HAP-1 (cell line): ENCODE measurements at places on chromosomes 16 and 17.

DNA sequence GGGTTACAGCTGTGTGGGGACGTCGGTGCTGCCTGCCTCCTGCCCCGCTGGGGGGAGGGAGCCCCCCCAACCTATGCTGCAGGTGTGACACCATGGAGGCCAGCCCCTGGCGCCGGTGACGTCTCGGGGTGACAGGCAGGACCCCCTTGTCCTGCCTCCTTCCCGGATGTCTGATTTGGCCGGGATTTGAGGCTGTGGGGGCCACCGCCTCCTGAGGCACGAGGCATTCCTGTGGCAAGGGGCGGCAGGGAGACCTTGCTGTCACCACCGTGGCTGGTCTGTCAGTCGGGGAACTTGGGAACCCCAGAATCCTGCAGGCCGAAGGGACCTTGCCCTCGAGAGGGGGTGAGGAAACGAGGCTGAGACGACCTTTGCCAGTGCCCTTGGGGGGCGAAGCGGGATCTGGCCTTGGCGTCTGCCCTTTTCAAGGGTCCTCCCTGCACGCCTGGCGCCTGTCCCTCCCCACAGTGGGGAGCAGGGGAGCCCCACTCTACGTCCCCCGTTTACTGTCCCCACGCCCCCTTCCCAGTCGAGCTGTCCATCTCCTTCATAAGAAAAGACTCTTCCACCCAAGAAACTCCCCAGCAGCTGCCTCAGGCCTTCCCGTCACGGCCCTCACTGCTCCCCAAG, 74.4 kb downstream of the METRNL start:
- no peak for DNase-seq

GRCh38 chr17:81978524-81979298, 1.3 kb downstream of the ASPSCR1 start:
- no peak for DNase-seq

- no peak for DNase-seq
Observed at GRCh38 chr17:64491034-64491860, 5.6 kb downstream of the POLG2 start.

- DNase-seq: no peak
Observed at GRCh38 chr17:16459855-16460550, 32.0 kb downstream of the LRRC75A start.

DNA sequence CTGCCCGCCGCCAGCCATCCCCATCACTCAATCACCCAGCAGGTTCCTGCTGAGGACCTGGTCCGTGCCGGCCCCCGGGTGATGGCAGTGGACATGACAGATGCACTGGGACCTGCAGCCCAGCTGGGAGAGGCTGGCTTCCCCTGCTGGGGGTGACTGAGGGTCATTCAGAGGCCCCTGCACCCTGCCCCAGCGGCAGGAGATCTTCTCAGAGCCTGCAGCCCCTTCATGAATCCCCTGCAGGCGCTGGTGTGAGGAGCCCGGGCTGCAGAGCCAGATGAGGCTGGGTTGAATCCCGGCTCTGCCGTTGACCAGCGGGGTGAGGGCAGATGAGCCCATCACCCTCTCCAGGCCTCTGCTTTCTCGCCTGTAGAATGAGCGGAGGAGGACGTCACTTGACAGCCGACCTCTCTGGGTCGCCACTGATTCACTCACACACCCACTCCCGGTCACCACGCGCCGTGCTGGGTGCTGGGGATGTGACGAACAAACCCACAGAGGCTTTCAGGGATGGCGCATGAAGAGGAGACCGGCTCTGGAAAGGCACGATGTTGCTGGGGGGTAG, 95.2 kb upstream of the CIBAR2 start:
- no peak for DNase-seq

DNA sequence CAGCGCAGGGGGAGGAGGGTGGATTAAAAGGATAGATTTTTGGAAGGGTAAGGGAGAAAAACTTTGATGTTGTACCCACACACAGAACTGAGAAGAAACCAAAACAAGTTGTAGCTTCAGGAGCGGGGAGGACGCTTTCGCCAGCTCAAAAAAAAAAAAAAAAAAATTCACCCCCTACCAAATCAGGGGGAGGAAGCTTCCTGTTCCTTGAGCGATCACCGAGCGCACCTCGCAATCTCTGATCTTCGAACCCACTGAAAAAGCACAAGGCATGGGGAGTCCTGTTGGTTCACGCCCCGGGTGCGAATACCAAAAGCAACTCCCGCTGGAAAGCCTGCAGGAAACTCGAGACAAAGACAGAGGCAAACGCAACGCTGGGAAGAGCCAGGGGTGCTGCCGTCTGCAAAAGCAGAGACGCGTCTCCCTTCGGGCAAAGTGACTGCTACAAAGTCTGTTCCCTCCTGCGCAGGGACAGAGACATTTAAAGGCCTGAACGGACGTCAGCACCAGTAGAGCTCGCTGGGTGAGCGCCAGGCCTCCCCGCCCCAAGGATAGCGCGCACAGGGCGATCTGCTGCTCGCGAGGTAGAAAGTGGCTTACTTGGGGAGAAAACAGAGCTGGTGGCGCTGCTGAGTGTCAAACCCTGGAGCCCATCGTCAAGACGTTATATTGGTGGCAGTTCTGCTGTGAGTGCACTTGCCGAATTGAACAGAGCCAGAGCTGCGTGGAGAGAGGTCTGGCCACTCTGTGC, 190.4 kb downstream of the USP22 start:
- DNase-seq: peak; percentile 69
